Endothelial cell (in vitro differentiated cells): ENCODE measurements at places on chromosomes 2 and 18. TPM values are rescaled to one million over a fixed set of nuclear protein-coding genes. Genes with fewer than 3 reads are reported as not detected.

Gene CAPN10
- total RNA-seq, result 47.8 TPM

GRCh38 chr2:19800796-19801195 lies 101.0 kb downstream of the TTC32 start:
- no peak for DNase-seq

DNA sequence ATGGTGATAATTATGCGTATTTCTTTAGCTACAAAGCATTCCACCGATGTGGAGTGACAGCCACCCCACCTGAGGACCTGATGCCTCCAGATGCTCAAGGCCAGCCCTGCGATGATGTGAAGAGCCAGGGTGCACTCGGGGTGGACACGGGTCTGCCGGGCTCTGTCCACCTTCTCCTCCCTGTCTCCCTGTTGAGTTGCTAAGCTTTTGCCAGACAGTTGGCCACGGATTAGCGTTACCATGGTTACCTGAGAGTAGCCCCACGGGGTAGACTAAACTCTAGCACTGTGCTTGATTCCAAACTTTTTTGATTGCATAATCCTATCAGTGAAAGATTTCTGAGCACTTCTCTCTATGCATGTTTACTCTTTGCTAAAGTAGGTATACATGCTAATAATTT lies 86.2 kb downstream of the SMIM21 start:
- no peak for DNase-seq

Gene HOXD9
- total RNA-seq, result 0.56 TPM

DNA sequence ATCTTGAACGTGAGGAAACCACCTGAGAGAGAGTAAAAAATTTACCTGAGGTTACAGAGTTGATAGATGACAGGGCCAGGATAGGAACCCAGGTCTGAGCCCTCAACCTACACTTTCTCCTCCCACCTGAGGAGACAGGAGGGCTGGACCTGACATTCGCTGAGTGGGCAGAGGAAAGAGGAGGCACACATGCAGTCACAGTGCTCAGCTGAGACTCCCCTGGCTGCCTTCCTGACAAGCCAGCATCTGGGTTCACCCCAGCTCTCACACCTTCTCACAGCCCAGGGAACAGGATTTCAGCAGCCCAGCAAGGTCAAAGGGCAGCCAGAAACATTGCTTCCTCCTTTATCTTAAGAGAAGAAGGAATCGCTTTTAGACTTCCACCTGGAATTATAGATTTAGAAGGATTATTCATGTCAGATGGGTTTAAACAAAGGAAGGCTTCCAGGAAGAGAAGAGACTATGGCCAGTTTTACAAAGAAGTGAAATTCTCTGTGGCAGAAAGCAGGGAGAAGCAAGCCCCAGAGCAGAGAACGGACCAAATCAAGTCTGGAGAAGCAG lies 18.1 kb upstream of the PKDCC start:
- no peak for DNase-seq

DNA sequence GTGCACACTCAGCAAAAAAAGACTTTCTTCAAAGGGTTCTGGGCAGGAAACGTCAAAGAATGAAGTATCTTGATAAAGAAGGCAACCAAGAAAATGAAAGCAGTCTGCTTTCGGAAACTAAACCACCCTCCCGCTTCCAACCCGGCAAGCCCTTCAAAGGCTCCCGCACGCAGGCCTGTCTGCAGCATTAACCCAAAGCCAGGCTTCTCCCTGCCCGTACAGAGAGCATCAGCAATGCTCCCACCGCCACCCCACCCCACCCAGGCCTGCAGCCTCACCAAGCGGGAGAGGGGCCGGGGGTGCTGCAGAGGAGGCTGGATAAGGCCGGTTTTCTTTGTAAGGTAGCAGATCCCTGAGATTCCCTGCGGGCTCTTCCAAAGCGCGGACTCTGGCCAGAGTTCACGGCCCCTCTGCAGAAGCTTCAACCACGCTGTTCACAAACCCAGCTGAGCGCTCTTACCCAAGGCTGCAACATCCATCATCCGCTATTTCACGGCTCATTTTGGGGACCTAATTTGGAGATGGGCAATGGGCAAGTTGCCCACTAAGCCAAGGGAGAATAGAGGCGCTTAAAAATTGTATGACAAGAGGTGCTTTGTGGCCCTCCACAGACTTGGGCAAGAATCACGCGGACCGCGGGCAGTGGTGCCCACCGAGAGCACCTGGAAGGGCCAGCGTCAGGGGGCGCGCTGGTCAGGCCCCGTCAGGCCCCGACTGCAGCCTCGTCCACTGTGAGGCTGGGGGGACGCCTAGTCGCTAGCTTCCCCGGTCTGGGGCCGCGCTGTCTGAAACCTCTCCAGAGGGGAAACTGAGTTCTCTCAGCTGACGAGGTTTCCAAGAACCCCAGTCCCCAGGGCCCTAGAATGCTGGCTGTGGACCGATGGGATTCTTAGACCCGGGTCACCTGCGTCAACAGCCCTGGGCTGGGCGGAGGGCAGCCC lies 225.4 kb upstream of the ID2 start:
- DNase-seq, result no peak

DNA sequence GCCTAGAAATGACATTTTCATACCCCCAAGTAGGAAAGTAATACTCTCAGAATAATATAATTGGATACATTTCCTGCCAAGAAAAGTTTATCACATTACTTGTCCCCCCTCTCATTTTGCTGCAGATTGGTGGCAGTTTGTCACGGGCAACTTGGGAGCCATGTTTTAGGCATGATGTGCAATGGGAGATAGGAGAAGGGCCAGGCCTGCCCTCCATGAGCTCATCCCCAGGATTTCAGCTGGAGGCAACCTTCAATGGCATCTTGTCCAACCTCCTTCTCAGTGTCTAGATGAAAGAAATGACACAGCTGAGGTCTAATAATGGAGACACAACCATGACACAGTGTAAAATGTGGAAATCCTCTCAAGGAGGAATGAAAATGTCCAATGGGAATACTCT lies 11.4 kb upstream of the RAB31 start:
- DNase-seq, result no peak

Gene LYPD6
- total RNA-seq, result 3.5 TPM

Gene CELF4
- total RNA-seq, result 0.44 TPM

Gene TXNDC2
- total RNA-seq, result not detected

Gene GPR55
- 0.28 TPM for total RNA-seq
